ENCODE measurements at places on chromosomes 12 and 14. TPM values are rescaled to one million over a fixed set of nuclear protein-coding genes. Genes with fewer than 3 reads are reported as not detected.

The SYNJ2BP gene
- 50.6 TPM for total RNA-seq

The GPR33 gene
- not detected for total RNA-seq

The PRPH gene
- 3.9 TPM for total RNA-seq

The CCDC38 gene
- not detected for total RNA-seq

- H3K36me3 ChIP-seq, result no peaks in the 10 kb centered on the region
- no peak for DNase-seq
- no peak overlapping the region for H3K4me3 ChIP-seq
- no peaks in the 10 kb centered on the region for H3K27me3 ChIP-seq
- H3K27ac ChIP-seq, result no peak overlapping the region
- no peaks in the 10 kb centered on the region for H3K4me1 ChIP-seq
Observed at GRCh38 chr12:2283916-2284315, 231.1 kb downstream of the CACNA1C start.

- no peak for DNase-seq
- no peak overlapping the region for H3K4me3 ChIP-seq
- no peaks in the 10 kb centered on the region for H3K27me3 ChIP-seq
- no peaks in the 10 kb centered on the region for H3K36me3 ChIP-seq
- no peaks in the 10 kb centered on the region for H3K4me1 ChIP-seq
Observed at GRCh38 chr14:49250109-49250508, 336.1 kb downstream of the RPS29 start.

- no peaks in the 10 kb centered on the region for H3K36me3 ChIP-seq
- H3K27me3 ChIP-seq, result no peaks in the 10 kb centered on the region
- H3K4me3 ChIP-seq, result no peak overlapping the region
- no peaks in the 10 kb centered on the region for H3K4me1 ChIP-seq
Observed at GRCh38 chr14:71060274-71060673, 153.0 kb downstream of the PCNX1 start.

GRCh38 chr12:94930216-94930654 lies 73.3 kb downstream of the NDUFA12 start:
- no peaks in the 10 kb centered on the region for H3K4me1 ChIP-seq
- H3K27ac ChIP-seq, result no peak overlapping the region
- H3K27me3 ChIP-seq, result no peaks in the 10 kb centered on the region
- H3K4me3 ChIP-seq, result no peak overlapping the region
- H3K36me3 ChIP-seq, result no peaks in the 10 kb centered on the region

- no peak for DNase-seq
- no peak overlapping the region for H3K27ac ChIP-seq
- H3K4me3 ChIP-seq, result no peak overlapping the region
- no peaks in the 10 kb centered on the region for H3K4me1 ChIP-seq
- H3K36me3 ChIP-seq, result no peaks in the 10 kb centered on the region
Observed at GRCh38 chr14:30638926-30639325, 16.8 kb downstream of the SCFD1 start.

- DNase-seq, result no peak
- H3K4me1 ChIP-seq, result peaks cover 4% of the 10 kb centered on the region
- H3K4me3 ChIP-seq, result no peak overlapping the region
- H3K27me3 ChIP-seq, result no peaks in the 10 kb centered on the region
Observed at GRCh38 chr12:112341046-112341825, 41.0 kb downstream of the HECTD4 start.

GRCh38 chr14:96195441-96196081 lies 9.1 kb upstream of the BDKRB2 start:
- H3K4me1 ChIP-seq, result peaks cover 6% of the 10 kb centered on the region
- no peaks in the 10 kb centered on the region for H3K27me3 ChIP-seq
- H3K27ac ChIP-seq, result no peak overlapping the region
- H3K36me3 ChIP-seq, result no peaks in the 10 kb centered on the region
- DNase-seq, result no peak
- H3K4me3 ChIP-seq, result no peak overlapping the region

DNA sequence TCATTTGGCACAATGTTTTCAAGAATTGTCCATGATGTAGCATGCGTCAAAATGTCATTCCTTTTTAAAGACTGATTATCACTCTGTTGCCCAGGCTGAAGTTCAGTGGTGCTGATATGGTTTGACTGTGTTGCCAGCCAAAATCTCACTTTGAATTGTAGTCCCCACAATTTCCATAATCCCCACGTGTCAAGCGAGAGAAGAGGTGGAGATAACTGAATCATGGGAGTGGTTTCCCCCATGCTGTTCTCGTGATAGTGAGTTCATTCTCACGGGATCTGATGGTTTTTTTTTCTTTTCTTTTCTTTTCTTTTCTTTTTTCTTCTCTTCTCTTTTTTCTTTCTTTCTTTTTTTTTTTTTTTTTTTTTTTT lies 21.8 kb upstream of the LRRK2 start:
- no peak for DNase-seq
- H3K27me3 ChIP-seq, result no peaks in the 10 kb centered on the region
- no peaks in the 10 kb centered on the region for H3K4me1 ChIP-seq
- no peaks in the 10 kb centered on the region for H3K36me3 ChIP-seq

- no peaks in the 10 kb centered on the region for H3K27me3 ChIP-seq
- H3K36me3 ChIP-seq, result no peaks in the 10 kb centered on the region
- no peak for DNase-seq
Observed at GRCh38 chr12:10272467-10272866, 35.2 kb upstream of the KLRD1 start.

DNA sequence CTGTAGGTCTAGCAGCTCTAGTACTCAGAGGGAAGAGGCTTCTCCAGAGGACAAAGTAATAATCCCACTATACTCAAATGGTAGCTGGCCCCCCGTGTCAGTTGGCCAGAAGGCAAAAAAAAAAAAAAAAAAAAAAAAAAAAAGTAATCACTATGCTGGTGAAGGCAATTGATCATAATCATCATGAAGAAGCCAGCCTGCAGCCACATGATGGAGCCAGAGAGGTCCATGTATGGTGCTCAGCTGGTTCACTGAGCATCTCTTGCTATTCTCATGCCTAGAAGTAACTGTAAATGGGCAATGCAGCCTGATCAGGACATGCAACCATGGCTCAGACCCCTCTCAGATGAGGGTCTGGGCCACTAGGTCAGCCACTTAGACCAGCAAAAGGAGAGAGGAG lies 378.8 kb downstream of the MED13L start:
- H3K36me3 ChIP-seq, result no peaks in the 10 kb centered on the region
- no peak overlapping the region for H3K4me3 ChIP-seq
- H3K4me1 ChIP-seq, result no peaks in the 10 kb centered on the region
- H3K27me3 ChIP-seq, result no peaks in the 10 kb centered on the region
- no peak overlapping the region for H3K27ac ChIP-seq

- no peak overlapping the region for H3K27ac ChIP-seq
- no peak for DNase-seq
- H3K4me3 ChIP-seq, result no peak overlapping the region
Observed at GRCh38 chr12:109870648-109871047, 9.7 kb downstream of the GLTP start.
